ENCODE measurements at places on chromosomes 7 and 10.

GRCh38 chr7:158685693-158686092 lies 18.9 kb downstream of the NCAPG2 start:
- no peak for DNase-seq

DNA sequence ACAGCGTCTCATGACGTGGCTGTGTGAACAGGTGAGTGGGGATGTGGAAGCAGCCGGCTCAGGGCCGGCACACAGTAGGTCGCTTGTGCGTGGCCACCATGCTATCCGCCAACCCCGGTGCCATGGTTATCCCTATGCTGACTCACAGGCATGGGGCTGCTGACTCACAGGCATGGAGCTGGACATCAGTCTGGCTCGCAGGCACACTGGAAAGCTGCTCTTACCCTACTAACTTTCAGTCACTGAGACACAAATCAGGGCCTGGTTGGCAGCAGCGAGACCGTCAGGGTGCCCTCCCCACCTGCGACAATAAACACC lies 341.9 kb downstream of the PTPRN2 start:
- DNase-seq = no peak

- no peak for DNase-seq
These were observed 52.0 kb upstream of the ZNRF2 start for GRCh38 chr7:30232391-30232790.

DNA sequence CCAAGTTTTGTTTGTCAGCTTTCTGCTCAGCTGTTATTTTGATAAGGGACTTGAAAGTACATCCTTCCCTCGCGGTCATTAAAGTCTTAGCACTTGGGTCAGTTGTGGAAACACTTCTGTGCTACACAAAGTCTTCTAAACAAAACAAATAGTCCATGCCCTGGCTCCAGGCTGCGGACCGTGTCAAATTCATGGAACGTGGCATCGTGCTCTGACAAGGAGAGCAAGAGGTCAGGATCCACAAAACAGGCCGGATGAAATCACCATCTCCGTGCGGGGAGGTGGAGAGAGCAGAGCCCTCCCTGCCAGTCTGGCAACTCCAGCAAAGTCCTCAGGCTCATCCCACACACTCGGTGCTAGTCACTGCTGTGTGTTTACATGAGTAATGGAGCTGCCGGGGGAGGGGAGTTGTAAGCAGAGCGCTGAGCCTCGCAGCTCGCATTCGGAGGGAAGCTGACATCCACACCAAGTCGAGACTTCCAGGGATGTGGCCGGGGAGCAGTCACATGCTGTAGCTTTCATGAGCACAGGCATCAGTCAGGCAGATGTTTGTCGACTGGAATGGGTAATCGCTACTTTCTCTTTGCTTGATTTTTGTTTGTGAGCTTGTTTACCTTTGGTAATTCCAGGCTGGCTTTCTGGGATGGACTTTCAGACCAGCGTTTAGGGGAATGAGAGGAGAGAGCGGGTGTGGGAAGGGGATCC lies 147.6 kb downstream of the ARID5B start:
- peak; percentile 19 for DNase-seq
